Fibroblast of mammary gland (primary cell): ENCODE measurements at places on chromosomes 7 and 10.

- DNase-seq: no peak
Measured at GRCh38 chr10:122530177-122530576, 30.4 kb upstream of the DMBT1 start.

GRCh38 chr10:71079761-71080380 is 132.5 kb upstream of the UNC5B start:
- DNase-seq: no peak

DNA sequence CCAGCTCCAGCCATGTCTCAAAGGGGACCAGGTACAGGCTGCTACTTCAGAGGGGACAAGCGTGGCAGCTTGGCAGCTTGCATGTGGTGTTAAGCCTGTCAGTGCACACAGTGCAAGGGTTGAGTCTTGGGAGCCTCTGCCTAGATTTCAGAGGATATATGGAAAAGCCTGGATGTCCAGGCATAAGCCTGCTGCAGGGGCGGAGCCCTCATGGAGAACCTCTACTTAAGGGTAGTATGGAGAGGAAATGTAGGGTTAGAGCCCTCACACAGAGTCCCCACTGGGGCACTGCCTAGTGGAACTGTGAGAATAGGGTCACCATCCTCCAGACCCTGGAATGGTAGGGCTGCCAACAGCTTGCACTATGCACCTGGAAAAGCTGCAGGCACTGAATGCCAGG is 7.7 kb upstream of the NT5C3A start:
- no peak for DNase-seq

- no peak for DNase-seq
Measured at GRCh38 chr7:17126413-17127268, 171.8 kb upstream of the AHR start.

DNA sequence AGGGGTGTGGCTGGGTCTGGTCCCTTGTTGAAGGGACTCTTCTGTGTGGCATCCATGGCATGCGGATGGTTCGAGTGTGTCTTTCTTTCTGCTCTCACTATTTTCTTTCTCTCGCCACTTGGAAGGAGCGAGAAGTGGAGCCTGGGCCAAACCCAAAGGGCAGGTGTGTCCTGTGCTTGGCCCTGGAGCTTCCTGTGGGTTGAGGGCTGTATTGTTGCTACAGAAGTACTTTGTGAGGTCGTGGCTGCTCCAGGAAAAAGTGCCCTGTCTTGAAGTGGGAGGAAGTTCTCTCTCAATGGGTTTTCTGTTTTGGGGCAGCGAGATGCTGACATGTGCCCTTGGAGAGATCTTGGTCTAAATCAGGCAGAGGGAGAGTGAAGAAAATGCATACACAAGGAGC is 72.0 kb downstream of the DOCK1 start:
- no peak for DNase-seq

- no peak for DNase-seq
Measured at GRCh38 chr7:31101544-31101943, 49.4 kb downstream of the ADCYAP1R1 start.

GRCh38 chr7:57653262-57653830 is 203.4 kb downstream of the ZNF716 start:
- no peak for DNase-seq

DNA sequence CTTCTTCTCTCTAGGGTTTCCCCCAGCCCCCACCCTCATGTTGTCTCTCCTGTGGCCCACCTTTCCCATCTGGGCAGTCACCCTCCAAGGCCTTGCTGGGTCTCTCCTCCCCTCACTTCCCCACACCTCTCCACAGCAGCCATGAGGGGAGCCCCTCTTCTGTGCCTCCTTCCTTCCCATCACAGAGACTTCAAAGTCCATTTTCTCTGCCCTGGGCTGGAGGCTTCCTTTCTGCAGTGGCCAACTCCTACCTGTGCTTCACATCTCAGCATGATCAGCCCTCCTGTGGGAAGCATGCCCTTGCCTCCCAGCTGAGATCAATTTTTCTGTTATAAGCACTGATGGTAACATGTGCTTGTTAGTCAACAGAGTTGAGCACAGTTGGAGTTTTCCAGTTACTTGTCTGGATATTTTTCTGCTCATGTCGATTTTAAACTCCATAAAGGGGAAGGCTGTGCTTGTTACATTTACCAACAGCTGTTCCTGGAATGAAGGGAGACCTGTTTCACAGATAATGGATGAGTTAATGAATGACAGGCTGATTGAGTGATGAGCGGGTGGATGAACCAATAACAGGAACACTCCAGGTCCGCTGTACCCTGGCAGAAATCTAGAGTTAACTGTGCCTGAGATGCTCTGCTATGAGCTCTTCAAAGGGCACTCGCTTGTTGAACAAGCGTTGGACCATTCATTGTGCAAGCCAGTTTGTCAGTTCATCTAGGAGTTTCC is 71.4 kb upstream of the PRSS58 start:
- no peak for DNase-seq

GRCh38 chr10:89916468-89917215 is 215.3 kb downstream of the KIF20B start:
- no peak for DNase-seq

DNA sequence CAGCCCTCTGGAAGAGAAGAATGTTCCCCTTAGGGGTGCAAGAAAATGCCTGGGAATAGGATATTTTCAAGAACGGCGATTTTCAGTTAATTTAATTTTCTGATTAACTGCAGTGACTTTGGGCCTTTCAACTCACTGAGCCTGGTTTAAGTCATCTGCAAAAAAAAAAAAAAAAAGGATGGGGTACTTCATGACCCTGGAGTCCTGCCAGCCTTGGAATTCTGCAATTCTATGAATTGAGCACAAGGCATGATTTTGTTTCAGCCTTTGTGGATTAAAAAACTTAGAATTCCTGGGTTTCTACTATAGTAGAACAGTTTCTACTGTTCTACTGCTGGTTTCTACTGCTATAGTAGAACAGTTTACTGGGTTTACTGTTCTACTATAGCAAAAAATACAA is 58.3 kb upstream of the CALD1 start:
- no peak for DNase-seq

GRCh38 chr10:77212632-77213031 is 425.0 kb downstream of the KCNMA1 start:
- no peak for DNase-seq

DNA sequence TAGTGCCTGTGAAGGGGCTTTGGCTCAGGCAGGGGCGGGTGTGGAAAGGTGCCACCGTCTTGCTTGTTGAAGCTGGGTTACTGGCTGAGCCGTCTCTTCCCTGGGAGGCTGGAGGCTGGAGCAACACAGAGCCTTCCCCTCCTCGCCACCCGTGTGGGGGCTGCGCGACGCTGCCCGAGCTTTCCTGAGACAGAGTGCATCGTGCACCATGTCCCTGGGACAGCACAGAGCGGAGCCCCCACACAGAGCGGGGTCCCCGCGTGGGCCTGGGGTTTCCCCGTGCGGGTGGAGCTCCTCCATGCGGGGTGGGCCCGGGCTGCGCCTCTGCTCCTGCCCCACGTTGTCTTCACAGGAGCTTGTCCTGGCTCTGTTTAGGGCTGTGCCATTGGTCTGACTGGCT is 69.9 kb downstream of the INPP5A start:
- DNase-seq: no peak

GRCh38 chr10:50533296-50533695 is 90.5 kb downstream of the SGMS1 start:
- DNase-seq: no peak

DNA sequence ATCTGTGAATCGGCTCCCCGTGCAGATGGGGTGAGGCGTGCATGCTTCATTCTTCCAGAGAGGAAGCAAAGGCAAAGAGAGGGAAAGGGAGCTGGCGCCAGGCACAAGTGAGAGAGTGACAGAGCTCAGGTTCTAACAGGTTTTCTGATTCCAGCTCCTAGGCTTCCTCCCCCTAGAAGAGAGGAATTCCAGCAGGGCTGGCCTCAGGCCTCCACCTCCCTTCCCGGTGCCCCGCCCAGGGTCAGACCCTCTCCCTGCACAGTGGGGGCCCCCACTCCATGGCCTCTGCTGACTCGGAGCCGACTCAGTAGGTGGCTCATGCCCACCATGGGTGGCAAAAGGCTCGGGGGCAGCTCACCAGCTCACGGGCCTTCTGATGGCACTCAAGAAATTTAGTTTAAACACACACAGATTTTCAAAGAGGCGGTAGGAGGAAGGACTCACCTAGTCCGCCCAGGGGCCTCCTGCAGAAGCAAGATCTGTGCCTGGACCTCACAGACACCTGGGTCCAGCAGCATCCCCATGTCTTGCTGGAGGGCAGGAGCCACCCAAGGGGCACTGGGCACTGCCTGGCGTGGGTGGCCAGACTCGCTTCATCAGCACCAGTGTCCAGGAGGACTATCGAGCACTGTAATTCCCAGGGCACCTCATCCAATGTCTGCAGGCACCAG is 183.5 kb downstream of the MAD1L1 start:
- no peak for DNase-seq

GRCh38 chr10:11509036-11509435 is 102.4 kb downstream of the USP6NL start:
- DNase-seq: no peak

GRCh38 chr7:4163565-4164203 is 518.4 kb upstream of the FOXK1 start:
- no peak for DNase-seq

DNA sequence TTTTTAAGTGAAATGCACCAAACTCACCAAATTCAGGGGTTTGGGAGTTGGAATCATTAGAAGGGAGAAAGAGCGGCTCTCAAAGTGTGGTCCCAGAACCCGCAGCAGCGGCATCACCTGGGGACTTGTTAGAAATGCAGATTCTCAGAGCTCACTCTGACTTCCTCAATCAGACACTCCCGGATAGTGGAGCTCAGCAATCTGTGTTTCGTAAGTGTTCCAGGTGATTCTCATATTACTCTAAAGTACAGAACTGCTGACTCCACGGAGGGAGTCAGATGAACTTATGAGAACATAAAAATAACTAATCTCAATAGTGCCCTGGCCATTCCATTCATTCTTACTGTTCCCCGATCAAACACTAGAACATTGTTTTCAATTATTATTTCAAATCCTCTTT is 358.7 kb upstream of the MYO3A start:
- no peak for DNase-seq

DNA sequence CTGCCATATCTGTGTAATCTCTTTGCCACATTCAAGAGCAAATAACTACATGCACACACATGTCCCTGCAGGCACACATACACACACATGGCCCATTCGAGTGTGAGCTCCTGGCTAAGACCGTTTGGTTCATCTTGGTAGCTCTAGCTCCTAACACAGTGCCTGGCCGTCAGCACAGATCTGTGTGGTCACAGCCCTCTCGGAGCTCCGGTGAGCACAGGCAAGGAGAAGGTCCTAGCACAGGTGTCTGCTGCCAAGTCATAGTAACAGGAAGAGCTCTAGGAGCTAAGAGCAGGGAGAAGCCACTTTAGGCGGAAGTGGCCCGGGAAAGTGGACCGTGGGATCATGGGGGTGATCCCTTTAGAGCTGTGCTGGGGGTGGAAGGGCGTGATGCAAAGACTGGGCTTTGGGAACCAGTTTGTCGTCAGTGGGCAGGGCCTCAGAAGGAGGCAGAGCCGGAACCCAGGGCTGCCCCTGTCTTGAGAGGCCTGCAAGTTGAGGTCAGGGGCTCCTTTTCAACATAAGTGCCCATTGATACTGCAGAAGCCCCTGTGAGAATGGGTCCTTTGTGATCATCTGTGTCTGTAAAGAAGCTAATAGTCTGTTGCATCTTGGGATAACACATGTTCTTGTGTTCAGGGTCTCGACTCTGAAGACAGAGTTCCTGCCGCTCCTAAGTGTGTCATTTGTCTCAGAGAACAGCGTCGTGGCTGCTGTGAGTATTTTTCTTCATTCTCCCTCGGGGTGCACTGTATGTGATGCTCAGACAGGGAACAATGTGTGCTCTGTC is 16.6 kb upstream of the ARPC1B start:
- DNase-seq: no peak

DNA sequence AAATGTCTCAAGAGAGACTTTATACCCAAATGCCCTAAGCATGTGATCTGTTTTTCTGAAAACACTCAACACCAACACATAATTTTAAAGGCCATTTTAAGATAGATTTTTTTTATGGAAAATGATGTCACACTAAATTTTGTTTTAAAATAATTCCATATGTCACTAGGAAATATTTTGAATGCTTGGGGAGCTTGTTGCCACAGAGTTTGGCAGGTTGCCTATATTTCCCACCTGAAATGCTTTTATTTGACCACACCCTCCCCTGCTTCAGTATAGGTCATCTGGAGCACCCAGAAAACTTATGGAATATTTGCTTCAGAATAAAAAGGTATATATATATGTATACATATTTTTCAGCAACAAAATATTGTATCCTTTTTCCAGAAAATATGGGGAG is 180.0 kb upstream of the ANK3 start:
- DNase-seq: no peak

DNA sequence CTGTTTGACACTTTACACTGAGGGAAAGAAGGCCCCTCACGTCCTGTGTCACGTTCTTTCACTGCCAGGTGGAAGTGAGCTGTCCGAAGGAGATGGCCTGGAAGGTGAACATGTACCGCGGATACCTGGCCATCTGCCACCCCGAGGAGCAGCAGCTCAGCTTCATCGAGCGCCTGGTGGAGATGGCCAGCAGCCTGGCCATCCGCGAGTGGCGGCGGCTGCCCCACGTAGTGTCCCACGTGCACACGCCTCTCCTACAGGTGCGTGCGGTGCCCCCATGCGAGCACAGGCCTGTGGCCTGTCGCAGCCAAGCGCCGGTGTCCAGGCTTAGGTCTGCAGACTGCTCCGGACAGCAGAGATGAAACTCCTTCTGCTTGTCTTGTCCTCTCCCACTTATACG is 103.4 kb downstream of the TRRAP start:
- DNase-seq: no peak

GRCh38 chr7:16880554-16880953 is 1.2 kb downstream of the AGR3 start:
- no peak for DNase-seq

DNA sequence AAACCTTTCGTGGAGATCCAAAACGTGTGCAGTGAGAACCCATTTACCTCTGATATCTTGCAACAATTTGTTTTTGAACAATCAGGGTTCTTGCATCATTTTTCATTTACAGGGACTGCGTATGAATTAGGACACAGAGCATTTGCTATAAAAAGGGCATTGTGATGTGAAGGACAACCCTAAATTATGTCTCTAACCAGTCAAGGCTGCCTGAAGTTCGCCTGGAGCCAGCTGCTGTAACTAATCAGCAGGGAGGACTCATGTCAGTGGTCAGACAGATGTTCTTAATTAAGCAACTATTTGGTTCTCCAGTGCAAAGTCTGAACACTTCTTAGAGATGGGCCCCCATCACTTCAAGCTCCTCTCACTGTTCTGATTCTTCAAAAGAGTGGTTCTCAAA is 674.8 kb downstream of the KCNMA1 start:
- peak; percentile 74 for DNase-seq

DNA sequence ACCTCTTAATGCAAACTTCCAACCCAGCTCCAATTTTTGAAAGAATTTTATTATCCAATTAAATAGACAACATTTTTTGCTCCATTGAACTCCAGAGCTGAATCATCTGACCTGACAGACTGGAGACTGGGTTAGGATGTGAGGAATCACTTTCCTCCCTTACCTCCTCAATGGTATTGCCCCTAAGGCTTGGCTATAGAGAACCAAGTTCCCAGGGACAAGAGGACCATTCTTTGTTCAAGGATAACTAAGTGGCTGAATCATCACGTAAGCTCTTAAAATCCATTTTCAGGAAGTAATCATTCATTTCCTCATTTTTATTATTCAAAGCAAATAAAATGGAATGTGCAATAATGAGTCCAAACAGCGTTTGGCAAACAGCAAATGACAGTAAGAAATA is 335.1 kb downstream of the GATA3 start:
- DNase-seq: no peak
